ENCODE measurements at places on chromosomes 2 and 18.

DNA sequence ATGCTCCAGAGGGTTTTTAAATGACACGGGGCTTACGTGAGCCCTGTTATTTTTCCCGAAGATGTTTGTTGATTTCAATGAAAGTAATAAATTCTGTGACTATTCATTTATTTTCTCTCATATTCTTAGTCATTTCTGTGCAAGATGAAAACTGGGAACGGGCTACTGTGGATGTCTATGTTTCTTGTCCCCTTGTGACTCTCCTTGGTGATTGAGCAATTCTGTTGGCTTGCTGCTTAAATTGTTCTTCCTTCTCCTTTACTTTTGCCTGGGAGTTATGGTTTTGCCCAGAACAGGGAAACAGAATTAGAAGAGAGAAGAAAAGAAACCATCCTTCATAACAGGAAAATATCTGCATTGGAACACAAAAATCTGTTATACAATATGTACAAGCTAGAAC, 508.2 kb upstream of the DSEL start:
- DNase-seq, result no peak

DNA sequence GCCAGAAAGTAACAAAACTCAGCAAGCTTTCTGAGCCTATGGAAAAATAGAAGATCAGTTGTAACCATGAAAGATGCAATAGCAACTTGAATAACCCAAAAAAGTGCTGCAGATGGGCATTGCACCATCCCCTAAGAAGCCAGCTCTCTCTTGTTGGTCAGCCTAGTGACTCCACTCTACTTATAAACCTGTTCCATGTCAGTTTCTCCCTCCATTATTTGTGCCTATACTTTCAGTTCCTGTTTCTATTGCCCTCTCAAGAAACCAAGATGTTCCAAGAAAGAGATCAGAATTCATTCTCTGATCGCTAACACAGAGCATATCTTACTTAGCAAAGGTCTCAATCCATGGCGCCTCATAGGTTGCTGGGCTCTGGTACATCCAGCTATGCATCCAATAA, 170.3 kb upstream of the MAP2 start:
- no peak for DNase-seq

- DNase-seq, result no peak
These were observed 72.6 kb downstream of the ZNF532 start for GRCh38 chr18:58937071-58937886.

- DNase-seq, result no peak
These were observed 1.5 kb downstream of the FSHR start for GRCh38 chr2:49152824-49153223.

DNA sequence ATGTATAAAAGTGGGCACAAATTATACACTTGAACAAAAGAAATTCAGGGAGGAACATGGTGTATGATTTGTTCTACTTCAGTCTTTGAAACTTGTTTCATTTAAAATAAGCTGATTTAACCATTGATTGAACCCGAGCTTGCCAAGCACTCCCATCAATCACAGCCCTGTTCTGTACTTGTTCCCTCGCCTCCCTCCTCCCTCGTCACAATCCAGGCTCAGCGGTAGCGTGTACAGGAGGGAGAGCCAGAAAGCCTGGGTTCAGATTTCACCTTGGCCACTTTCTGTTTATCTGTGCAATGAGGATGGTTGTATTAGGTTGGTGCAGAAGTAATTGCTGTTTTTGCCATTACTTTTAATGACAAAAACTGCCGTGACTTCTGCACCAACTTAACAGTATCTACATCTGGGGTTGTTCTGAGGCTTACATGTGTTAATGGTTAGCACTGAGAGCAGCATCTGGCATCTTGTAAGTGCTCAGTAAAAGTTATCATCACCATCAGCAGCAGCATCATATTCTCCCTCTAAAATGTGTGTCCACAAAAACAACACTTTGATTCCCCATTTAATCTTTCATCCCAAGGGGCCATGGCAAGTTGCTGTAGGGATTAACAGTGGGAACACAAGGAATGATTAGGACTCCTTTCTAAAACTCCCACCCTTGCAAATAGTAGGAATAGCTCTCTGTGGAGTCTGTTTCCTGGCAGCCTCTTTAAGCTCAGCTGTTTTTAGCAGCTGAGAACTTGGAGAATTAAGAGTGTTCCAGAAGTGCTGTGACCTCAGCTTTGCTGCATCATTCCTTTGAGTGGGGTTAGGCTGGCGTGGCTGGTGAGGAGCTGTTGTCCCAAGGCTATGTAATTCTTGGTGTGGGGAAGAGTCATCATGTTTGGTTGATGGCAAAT, 4.7 kb downstream of the DPYSL5 start:
- DNase-seq, result no peak

Data from activated T-cell treated with anti-CD3 and anti-CD28 coated beads, Interleukin-2, amount 50 U/mL, for 24 hours (primary cell).